ENCODE measurements at places on chromosomes 16 and 17. TPM values are rescaled to one million over a fixed set of nuclear protein-coding genes. Genes with fewer than 3 reads are reported as not detected.

Gene GPR139
- not detected for total RNA-seq

Gene ADAD2
- not detected for total RNA-seq

Gene SNX20
- 60.0 TPM for total RNA-seq

DNA sequence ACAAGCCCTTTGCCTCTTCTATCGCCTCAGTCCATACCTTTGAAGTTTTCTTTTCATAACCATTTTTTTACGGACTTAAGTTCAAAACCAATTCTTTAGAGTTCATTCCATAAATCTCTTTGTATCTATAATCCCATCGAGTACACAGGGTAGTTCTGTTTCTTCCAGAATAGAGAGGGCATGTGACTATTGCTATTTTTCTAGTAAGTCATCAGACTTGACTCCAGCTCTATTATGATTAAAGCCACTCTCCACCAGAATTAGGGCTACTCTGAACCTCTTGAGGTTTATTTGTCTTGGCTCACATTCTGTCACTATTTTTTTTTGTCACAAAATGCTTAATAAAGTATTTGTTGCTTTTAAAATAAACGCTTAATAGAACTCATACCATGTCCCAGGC, 191.9 kb upstream of the AXIN2 start:
- no peak for DNase-seq
- H3K27ac ChIP-seq, result no peak overlapping the region
- H3K4me1 ChIP-seq, result peaks cover 5% of the 10 kb centered on the region

DNA sequence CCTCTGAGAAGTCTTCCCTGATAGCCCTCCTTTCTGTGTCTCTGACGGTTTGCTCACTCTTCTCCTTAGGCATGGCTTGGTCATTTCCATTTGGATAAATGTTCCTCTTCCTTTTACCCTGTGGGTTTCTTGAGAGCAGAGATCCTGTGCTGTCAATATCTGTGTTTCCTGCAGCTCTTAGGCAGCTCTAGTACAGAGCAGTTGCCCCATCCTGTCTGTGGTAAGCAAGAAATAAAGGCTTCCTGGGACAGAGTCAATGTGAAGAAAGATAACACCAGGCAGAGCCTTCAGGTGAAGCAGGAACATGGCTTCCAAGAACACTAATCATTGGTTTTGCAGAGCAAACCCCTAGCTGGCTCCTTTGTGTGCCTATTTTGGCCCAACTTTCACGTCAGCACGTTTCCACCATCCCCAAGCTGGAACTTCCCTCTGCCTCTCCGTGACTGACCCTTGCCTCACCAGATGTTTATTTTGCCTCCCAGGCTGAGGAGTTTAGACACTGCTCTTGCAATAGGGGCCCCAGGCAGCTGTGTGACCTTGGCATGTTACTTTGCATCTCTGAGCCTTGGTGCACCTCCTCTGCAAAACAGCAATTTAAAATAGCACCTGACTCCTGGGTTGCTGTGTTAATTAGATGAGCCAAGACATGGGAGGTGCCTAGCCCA, 49.6 kb upstream of the SIAH1 start:
- H3K4me3 ChIP-seq, result no peak overlapping the region
- H3K27me3 ChIP-seq, result no peaks in the 10 kb centered on the region
- no peak overlapping the region for H3K27ac ChIP-seq
- DNase-seq, result no peak
- H3K4me1 ChIP-seq, result peaks cover 16% of the 10 kb centered on the region

DNA sequence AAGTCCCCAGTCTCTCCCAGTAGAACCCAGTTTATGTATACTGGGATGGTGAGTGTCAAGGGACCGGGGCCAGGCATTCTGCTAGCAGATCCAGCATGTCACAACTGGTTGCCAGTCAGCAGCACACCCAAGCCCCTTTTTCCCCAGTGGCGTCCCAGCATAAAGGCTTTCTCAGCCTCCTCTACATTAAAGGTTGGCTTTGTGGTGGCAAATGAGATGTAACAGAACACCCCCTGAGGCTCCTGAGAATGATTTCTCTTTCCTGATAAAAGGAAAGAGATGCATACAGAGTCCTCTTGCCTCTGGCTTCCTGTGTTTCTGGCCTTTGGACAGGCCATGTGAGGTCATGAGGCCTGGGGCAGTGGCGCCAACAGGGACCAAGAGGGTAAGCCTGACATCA, 27.9 kb downstream of the IRX6 start:
- H3K4me1 ChIP-seq, result no peaks in the 10 kb centered on the region
- no peak overlapping the region for H3K4me3 ChIP-seq
- no peak for DNase-seq
- no peaks in the 10 kb centered on the region for H3K36me3 ChIP-seq
- H3K27ac ChIP-seq, result no peak overlapping the region
